WERI-Rb-1 (cell line): ENCODE measurements at places on chromosomes 5 and 9.
A peak's percentile ranks its signal among the peaks of the same experiment; 100 is the strongest.

- peak; percentile 57 for DNase-seq
Measured at GRCh38 chr5:102106599-102106998, 189.5 kb downstream of the SLCO4C1 start.

DNA sequence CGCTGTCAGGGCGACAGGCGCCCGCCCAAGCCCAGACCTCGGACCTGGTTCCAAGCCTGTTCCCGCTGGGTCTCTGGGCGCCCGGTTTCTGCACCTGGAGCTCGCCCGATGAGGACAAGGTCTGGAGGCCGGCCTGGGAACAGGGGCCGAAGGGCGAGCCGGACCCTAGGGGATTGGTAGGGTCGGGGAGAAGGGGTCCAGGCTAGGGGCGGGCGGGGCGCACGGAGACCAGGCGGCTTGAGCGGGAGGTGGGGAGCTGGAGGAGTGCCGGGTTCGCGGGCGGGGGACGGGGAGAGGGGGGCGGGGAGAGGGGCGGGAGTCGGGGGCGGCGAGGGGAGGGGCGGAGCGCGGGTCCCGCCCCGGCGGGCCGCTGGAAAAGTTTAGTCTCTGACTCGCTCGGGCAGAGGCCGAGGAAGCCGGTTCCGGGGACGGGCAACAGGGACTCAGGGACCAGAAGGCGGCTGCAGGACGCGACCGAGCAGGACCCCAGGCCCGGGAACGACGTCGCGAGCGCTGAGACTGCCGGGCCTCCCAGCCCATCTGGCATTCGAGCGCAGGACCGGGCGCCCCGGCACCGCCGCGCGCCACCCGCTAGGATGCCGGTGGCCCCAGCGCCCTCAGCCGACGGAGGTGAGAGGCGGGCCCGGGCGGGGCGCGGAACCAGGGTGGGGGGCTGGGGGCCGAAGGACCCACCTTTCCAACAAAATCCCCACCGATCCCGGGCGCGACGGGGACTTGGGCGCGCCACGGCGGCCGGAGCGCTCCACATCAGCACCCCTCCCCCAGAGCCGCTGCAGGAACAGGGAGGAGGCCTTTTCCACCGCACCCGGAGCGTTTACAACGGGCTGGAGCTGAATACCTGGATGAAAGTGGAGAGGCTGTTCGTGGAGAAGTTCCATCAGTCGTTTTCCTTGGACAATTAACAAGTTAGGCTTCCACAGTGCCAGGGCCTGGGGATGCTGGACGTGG lies at the start of gene S1PR3:
S1PR3 (plus strand) TSS at position 403 of the 969 bp plus-strand sequence. CDS start 9,733 bp downstream, outside the sequence.
- DNase-seq: peak; percentile 75

DNA sequence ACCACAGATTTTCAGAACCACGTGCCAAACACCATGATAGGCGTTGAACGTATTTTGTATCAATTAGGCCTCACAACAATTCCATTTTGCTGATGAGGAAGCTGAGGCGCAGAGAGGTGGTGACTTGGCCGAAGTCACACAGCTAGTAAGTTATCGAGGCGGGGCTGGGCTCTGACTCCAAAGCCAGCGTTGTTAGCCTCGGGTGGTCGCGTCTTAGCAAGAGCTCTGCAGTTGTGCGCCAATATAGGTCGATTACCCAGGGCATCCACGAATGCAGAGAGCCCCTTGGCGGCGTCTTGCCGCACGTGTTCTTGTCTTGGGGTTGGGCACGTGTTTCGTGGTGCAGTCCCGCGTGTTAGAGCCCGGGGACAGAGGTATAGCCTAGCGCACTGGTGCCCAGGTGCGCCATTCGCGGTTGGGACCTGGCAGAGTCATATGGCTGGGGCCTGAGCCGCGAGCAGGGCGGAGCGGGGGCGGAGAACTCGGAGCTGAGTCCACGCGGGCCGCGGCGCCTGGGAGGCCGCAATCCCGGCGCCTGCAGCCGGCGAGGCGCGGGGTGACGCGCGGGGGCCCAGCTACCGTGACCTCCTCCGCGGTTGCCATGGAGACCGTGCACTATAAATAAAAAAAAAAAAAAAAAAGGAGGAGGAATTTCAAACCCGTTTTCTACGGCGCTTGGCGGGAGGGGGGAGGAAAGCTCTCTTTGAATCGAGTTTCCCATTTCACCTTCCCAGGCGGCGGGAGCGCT lies 62.3 kb downstream of the CXXC5 start:
- DNase-seq: peak; percentile 62

GRCh38 chr9:93950619-93951601 lies 4.2 kb downstream of the BARX1 start:
- DNase-seq: no peak

GRCh38 chr5:113253037-113253436 lies 181.8 kb downstream of the TSSK1B start:
- DNase-seq: no peak

- DNase-seq: no peak
Measured at GRCh38 chr5:103915081-103915480, 352.5 kb upstream of the NUDT12 start.

- DNase-seq: no peak
Measured at GRCh38 chr9:91723420-91724067, 226.5 kb downstream of the ROR2 start.

DNA sequence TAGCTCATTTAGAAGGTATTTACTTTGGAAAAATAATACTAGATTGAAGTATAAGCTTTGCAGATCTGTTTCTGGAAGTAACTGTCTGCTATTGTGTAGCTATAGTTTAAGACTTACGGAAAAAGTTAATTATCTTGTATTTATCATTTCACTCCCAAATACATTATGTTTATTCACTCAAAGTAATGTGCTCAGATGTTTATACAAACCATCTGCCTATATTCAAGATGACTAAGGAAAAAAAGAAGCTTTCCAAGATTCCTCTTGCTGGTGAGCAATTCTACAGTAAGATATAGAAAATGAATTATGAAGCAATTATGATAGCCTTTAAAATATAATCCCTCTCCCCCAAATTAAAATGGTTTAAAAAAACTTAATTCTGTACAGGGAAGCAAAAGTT lies 137.9 kb downstream of the KIAA0825 start:
- DNase-seq: no peak

DNA sequence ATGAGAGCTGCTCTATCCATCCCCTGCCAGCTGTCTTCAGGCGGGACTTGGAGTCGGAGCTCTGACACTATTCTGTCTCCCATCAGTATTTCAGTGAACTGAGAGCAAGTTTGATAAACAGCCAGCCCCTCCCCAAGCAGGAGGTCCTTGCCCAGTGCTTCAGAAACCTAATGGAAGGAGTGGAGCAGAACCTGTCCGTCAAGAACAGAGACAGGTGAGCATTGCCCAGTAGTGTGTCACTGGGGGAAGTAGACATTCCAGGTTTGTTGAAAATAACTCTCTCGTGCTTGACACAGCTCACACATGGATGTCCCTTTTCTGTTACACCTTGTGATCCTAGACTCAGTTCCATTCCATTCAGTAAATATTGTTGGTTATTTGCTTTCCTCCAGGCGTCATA lies 13.2 kb upstream of the TLX3 start:
- DNase-seq: no peak

DNA sequence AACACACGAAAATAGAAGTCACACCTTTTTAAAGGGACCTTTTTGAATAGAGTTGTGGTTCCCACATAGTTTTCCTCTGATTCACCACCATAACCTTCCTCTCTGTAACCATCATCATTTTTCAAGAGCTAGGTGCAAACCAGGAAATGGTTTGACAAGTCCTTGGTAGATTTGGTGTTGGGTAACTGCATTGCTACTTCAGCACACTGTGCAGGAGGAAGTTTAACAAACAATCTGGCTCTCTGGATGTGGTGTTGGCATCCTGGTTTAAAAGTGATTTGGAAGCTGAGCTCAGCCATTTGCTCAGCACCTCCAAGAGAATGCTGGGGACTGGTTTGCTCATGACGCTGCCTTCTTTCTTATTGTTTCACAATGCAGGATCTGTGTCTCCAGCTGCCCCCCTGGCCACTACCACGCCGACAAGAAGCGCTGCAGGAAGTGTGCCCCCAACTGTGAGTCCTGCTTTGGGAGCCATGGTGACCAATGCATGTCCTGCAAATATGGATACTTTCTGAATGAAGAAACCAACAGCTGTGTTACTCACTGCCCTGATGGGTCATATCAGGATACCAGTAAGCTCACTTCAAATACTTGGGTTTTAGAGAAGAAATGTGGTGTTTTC lies 213.1 kb downstream of the RFK start:
- no peak for DNase-seq

DNA sequence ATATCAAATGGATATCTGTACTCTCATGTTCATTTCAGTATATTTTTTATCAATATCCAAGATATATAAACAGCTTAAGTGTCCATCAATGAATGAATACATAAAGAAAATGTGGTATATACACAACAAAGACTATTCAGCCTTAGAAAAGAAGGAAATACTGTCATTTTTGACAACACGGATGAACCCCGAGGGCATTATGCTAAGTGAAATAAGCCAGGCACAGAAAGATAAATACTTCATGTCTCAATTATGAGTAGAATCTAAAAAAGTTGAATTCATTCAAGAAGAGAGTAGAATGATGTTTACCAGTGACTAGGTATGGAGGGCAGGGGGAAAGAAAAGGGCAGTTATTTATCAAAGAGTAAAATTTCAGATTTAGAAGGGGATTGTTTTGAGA lies 949.8 kb upstream of the TYRP1 start:
- no peak for DNase-seq

- peak; percentile 39 for DNase-seq
Measured at GRCh38 chr5:180090769-180091546, 19.4 kb upstream of the RNF130 start.

- no peak for DNase-seq
Measured at GRCh38 chr5:95759634-95760033, 28.5 kb downstream of the RHOBTB3 start.

GRCh38 chr5:43156388-43156787 lies 35.6 kb upstream of the NIM1K start:
- no peak for DNase-seq

GRCh38 chr5:157350939-157351801 lies 85.2 kb downstream of the CYFIP2 start:
- DNase-seq: no peak

DNA sequence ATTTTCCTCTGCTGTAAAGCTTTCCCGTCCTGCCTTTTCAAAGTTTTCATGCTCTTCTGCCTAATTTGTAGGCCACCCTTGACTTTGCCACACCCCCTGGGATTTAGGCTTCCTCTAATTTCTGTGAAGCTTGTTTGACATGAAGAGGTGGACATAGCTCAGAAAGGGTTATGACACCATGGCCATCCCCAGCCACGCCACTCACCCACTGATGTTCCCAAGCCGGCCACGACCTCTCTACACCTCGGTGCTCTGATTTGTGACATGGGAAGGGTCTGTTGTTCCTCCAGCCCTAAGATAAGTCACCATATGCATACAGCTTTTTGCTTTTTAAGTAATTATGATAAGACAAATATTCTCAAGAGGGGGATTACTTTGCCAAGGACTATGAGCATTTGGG lies 139.5 kb downstream of the BARX1 start:
- no peak for DNase-seq

DNA sequence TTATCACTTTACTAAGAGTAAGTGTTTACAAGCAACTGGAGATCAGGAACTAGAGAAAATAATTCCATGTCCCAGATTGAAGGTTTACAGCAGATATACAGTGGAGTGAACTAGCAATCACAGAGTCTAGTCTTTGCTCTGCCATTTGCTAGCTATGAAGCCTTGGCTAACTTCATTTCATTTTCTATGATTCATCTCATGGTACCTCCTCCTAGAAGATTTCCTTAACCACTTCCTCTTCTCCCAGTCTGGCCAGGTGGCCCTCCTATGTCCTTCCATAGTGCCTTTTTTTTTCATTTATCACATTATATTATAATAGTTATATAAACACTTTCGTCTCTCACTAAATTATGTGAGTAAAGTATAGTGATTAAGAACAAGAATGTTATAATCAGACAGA lies 52.1 kb downstream of the GRIA1 start:
- DNase-seq: no peak

DNA sequence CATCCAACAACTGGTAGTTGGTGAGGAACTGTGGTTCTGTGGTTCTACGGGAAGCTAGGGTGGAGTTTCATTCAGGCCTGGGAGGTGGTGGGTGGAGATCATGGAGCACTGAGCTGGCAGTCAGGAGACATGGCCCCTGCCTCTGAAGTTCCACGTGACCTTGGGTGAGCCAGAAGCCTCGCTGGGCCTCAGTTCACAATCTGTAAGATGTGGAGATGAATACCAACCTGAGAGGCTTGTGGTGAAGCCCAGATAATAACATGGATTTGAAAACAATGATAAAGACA lies 177.9 kb downstream of the MACROH2A1 start:
- DNase-seq: peak; percentile 1

DNA sequence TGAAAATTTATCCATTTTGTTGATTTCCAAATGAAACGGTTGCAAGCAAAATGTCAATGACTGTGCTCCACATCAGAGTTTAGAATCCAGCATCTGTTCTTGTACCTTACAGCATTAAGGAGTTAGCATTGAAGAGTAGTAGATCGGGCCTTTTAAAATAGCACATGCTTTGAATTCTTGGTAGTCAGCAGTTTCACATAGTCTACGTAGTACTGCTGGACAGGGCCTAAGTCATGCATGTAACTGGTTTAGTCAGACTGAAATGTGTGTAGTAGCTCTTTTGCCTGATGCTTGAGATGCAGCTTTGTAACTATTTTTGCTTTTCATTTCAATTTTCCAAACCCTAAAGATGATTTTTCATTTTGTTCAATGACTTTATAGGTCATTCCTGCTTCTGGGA lies 19.8 kb downstream of the LECT2 start:
- DNase-seq: no peak

- DNase-seq: no peak
Measured at GRCh38 chr5:151937851-151938250, 13.2 kb upstream of the GLRA1 start.

DNA sequence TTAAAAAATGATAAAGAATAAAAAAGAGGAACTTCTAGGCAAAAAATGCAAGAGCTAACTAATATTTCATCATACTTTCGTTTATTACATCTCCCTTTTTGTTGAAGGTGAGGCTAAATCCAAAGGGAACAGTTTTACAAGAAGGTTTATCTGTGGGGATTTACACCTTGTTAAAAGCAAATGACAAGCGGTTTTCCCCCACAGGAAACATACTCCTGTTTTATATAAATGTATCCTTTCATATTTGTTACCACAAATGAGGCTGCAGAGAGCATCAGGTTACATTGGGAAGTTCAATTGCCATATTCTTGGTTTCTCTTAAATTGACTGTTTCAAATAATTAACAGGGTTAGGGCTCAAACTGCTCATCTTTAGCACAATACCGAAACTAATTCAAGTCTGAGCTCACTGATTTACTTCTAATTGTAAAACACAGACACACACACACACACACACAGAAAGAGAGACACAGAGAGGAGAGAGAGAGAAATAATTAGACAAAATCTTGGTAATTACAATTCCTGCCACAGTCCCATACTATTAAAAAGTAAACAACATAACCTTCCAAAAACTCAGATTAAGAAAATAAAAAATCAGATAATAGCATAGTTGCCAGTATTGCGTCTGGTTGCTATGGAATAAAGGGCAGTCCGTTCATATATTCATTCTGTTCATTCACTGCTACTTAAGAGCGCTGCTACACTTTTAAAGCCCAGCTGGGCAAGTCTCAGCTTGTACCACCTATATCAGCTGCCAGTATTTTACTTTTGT lies 17.1 kb downstream of the RFX3 start:
- DNase-seq: peak; percentile 37

DNA sequence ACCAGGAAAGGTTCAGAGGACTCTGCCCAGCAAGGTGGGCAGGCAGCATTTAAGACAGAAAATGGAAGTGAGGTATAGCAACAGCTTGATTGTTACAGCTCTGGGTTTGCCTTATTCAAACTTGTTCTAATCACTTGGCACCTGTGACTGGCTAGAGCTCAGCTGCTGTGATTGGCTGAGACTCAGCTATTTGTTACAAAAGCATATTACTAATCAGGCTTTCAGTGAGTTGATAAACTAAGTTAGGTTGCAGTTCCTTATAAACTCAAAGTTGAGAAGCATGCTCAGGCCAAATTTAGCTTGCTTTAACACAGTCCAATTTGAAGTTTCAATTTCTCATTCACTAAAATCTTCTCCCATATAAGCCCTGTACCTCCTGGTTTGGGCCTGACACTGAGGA lies 56.3 kb downstream of the GDA start:
- DNase-seq: no peak
